ENCODE measurements at places on chromosomes 4 and X. TPM values are rescaled to one million over a fixed set of nuclear protein-coding genes. Genes with fewer than 3 reads are reported as not detected.

GRCh38 chr4:99008051-99008450, 12.5 kb downstream of the METAP1 start:
- peaks cover 50% of the 10 kb centered on the region for H3K4me1 ChIP-seq
- peaks cover 33% of the 10 kb centered on the region for H3K36me3 ChIP-seq
- no peak overlapping the region for H3K4me3 ChIP-seq

DNA sequence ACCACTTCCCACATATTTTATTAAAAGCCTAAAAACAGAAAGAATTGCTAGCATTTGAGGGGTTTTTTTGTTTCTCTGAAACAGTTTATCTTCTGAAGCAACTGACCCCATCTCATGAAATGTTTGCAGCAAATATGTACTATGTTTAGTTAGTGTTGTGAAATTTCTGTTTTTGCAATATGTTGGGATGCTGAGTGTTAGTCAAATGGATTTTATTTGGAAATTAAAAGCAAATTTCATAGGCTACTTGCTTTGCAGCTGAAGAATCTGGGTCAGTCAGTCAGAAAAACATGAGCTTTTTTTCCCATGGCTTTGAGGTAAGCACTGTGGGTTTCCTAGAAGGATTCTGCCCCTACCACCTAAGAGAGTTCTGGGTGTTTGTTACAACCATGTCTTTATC, 184.9 kb upstream of the DKK2 start:
- H3K4me1 ChIP-seq, result no peaks in the 10 kb centered on the region
- H3K27ac ChIP-seq, result no peak overlapping the region
- no peaks in the 10 kb centered on the region for H3K36me3 ChIP-seq

DNA sequence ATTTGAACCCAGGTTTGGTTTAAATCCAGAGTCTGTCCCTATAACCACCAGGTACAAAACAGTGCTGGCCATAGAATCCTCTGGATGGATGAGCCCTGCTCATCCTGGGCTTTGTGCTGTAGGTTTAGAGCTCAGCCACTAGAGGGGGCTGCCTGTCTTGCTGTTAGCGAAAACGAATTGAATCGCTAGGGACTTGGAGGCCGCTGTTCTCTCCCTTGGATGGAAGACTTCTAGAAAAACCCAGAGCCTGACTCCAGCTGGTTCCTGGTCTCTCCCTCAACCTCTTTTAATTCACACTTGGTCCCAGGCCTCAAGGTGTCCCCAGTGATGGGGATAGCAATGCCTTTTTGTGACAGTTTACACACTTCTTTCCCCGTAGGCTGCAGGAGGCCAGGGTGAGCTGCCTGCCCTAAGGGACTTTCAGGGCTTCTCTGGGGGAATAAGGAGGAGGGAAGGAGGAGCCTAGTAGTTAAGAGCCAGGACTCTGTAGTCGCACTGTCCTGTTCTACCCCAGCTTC, 8.7 kb downstream of the RIPPLY1 start:
- H3K27me3 ChIP-seq, result no peaks in the 10 kb centered on the region
- peaks cover 10% of the 10 kb centered on the region for H3K4me1 ChIP-seq
- no peaks in the 10 kb centered on the region for H3K36me3 ChIP-seq
- DNase-seq, result peak; percentile 52
- no peak overlapping the region for H3K27ac ChIP-seq

DNA sequence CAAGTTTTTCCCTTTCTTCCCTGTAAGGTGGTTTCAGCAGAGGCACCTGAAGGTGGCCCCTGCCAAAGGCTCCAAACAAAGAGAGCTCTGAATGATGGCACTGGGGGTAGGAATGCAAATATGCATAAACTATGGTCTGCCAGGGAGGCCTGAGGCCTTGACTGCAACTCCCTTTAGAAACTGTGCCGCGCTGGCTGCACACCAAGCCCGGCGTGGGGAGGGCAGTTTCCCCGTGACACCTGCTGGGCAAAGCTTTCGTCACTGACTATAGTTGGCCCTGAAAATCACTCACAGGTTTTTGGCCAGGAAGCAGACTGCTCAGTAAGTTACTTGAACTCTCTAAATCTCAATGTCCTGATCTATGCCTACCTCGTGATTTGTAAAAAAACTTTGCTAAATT, 97.8 kb upstream of the ATOH1 start:
- no peak for DNase-seq
- no peak overlapping the region for H3K27ac ChIP-seq
- no peak overlapping the region for H3K4me3 ChIP-seq
- peaks cover 38% of the 10 kb centered on the region for H3K4me1 ChIP-seq
- no peaks in the 10 kb centered on the region for H3K27me3 ChIP-seq

DNA sequence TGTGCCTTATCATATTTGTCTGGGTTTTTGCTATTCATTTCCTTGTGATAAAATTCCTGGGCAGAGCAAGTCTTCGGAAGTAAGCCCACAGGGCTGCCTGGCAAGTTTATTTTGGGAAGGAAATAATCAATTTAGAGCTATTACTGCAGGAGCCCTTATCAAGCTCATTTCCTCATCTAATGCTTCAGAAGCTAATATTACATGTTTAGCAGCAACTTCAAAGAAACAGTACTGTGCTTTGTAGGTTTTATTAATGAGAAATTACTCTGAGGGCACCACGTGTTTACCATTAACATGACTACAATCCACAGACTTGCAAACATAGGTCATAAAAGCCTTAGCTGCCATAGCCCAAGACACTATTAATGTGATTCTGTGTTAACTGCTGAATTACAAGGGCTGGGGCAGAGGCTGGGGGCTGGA, 540.0 kb downstream of the SPRY1 start:
- peaks cover 9% of the 10 kb centered on the region for H3K4me1 ChIP-seq
- H3K4me3 ChIP-seq, result no peak overlapping the region
- no peaks in the 10 kb centered on the region for H3K36me3 ChIP-seq
- no peak overlapping the region for H3K27ac ChIP-seq
- no peak for DNase-seq
- H3K27me3 ChIP-seq, result no peaks in the 10 kb centered on the region

DNA sequence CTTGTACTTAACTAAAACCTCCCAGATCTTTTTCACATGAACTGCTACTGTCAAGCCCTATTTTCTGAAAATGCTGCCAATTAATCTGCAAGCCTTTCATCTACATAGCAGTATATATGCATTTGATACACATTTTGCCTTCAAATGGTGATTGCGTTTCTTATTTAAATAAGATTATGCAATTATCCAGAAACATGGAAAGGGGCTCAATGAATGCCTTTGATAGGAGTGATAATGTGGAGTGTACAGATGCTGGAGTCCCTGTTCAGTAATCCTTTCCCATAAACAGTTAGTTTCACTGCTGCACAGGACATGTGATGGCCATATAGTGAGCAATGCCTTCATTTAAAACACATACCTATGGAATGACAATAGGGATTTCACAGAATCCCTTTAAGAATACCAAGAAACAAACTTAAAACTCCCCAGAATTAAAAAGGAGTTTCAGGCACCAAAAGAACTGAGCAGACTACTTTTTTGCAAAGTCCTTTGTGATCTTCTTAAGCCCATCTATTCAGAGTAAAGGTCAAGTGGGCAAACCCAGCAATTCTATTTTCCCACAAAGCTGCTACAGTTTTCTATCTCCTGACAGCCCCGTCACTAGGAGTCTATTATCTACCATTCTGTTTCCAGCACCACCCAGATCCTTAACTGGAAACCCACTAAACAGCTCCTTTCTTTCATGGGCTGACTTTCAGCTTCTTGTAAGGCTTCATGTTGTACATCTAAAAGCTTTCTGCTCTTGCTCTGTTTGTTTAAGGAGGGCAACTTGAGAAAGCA, 120.3 kb downstream of the UNC5C start:
- no peaks in the 10 kb centered on the region for H3K36me3 ChIP-seq
- H3K27ac ChIP-seq, result no peak overlapping the region
- H3K4me3 ChIP-seq, result no peak overlapping the region
- H3K4me1 ChIP-seq, result peaks cover 2% of the 10 kb centered on the region

GRCh38 chr4:158688813-158689212, 16.7 kb downstream of the ETFDH start:
- H3K4me1 ChIP-seq, result peaks cover 20% of the 10 kb centered on the region
- H3K36me3 ChIP-seq, result no peaks in the 10 kb centered on the region
- no peak overlapping the region for H3K4me3 ChIP-seq
- no peaks in the 10 kb centered on the region for H3K27me3 ChIP-seq
- H3K27ac ChIP-seq, result no peak overlapping the region
- DNase-seq, result no peak

- peaks cover 13% of the 10 kb centered on the region for H3K27me3 ChIP-seq
- peak overlapping the region; percentile 83 for H3K4me3 ChIP-seq
- H3K36me3 ChIP-seq, result no peaks in the 10 kb centered on the region
These were observed 444 bp upstream of the APBB2 start for GRCh38 chr4:41214825-41215146.

DNA sequence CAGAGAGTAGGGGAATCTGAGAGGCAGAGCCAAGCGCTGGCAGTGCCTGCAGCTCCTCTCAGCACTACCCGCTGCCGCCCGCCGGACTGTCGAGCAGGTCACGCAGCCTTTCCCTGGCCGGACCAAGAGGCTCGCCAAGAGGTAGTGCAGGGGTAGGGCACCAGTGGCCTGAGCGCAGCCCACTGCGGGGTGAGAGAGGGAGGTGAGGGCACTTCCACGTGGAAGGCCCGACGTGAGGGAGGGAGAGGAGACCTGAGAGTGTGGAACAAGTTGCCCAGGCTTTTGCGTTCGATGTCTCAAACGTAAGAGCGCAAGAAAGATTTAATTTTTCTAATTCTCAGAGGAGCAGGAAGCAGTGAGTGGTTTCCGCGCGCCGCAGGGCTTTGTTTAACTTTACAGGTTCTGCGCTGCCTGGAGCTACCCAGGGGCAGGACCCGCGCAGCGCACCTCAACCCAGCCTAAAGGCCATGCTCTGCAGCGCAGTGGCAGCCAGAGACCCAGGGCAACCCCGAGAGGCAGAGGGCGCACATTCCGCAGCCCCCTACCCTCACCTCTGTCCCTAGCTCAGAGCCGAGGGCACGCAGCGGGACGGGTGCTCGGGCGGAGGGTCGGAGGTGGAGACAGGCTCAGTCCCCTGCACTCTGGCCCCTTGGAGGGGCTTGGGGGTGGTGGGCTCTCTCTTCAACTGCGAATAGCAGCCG, 14.9 kb downstream of the ARHGAP36 start:
- H3K27ac ChIP-seq, result no peak overlapping the region
- peaks cover 3% of the 10 kb centered on the region for H3K27me3 ChIP-seq
- peaks cover 21% of the 10 kb centered on the region for H3K4me1 ChIP-seq
- no peak for DNase-seq
- H3K4me3 ChIP-seq, result peak overlapping the region; percentile 73

DNA sequence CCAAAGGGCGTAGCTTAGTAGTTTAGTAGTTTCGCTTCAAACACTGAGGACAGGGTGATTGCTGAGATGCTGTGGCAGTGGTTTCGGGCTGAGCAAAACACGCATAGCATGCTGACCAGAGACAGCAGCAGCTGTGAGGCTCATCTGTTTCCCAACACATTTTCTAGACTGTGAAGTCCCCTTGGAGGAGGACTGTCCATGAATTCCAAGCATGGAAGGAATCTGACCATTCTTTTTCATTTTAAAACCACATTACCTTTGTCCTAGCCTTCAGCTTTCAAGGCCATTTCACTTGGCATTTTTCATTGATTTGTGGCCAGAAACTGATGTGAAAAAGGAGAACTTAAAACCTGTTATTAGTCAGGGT, 240.9 kb downstream of the PALLD start:
- peak overlapping the region; percentile 25 for H3K27ac ChIP-seq
- H3K4me3 ChIP-seq, result no peak overlapping the region
- no peak for DNase-seq
- no peaks in the 10 kb centered on the region for H3K36me3 ChIP-seq

GRCh38 chr4:24517676-24518075, 66.7 kb downstream of the DHX15 start:
- H3K4me1 ChIP-seq, result peaks cover 71% of the 10 kb centered on the region
- 0 out of 2 replicates have a peak overlapping the region, but pooled peaks have one; percentile 14 for H3K27ac ChIP-seq
- peaks cover 30% of the 10 kb centered on the region for H3K36me3 ChIP-seq
- DNase-seq, result no peak

PASD1 gene
- not detected for total RNA-seq

VMA21 gene
- 52.8 TPM for total RNA-seq

STS gene
- total RNA-seq, result 0.87 TPM

All from WTC11 (cell line).